ENCODE measurements at places on chromosomes 16 and 17.
A peak's percentile ranks its signal among the peaks of the same experiment; 100 is the strongest.

- DNase-seq: peak; percentile 55
Measured at GRCh38 chr16:11105038-11105903, 150.7 kb downstream of the SOCS1 start.

DNA sequence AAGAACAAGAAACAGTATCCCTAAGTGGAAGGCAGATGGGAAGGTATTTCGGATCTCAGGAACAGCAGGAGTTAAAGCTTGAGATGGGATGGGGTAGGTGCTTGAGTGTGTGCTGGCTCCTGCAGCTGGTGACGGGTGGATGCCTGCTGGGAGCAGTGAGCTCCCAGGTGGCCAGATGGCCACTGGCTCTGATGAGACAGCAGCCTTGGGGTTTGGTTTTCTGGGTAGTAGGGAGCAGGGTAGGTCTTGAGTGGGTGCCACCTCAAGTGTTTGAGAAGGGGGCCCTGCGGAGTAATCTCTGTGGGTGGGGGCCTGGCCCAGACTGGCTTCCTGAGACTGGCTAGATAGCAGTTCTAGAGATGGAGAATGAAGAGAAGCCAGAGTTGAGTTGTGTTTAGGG, 10.3 kb downstream of the EPN2 start:
- DNase-seq: no peak

GRCh38 chr17:64723781-64724180, 61.7 kb upstream of the SMURF2 start:
- no peak for DNase-seq

DNA sequence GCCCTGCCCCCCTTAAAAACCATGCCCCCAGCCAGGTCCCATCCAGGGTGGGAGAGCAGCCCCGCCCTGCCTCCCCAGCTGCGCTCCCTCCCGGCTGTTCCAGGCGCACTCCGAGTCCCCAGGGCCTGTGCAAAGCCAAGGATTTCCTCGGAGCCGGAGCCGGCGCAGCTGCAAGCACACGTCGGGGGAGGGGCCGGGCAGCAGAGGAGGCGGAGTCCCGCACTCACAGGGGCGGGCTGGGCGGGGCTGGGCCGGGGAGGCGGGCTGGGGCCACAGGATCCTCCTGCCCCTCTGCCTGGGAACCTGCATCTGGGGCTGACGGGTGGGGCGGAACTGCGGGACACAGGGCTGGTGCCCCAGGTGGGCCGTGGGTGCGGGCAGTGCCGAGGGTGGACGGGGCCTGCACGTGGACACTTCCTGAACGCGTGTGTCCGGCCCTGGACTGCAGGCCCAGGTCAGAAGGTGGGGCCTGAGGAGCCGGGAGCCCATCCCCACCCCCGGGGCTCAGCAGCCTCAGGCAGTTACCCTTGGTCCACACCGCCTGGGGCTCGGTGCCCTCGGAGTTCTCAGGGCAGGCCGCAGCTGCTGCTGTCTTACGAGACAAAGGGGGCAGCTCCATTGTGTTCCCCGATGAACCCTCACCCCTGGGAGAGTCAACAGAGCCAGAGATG, 24.0 kb upstream of the SSTR5 start:
- DNase-seq: no peak

DNA sequence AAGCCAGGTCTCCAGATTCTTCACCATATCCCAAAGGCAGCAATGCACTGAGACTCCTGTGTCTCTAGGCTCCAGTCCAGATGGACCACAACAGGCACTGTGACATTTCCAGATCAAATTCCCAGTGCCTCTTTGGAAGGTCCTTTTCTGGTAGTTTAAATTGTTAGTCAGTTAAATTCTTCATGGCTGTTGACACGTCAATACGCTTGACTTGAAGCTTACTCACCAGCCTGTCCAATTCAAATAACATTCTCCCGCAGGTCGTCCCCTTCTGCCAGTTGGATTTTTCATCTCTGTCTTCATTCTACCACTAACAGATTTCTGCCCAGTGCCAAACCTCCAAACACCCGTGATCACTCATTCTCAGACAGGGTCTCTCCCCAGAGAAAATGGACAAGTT, 86.7 kb downstream of the SHISA9 start:
- DNase-seq: no peak

GRCh38 chr17:80006339-80006720, 29.3 kb downstream of the TBC1D16 start:
- no peak for DNase-seq

- DNase-seq: no peak
Measured at GRCh38 chr16:12083631-12084030, 107.1 kb downstream of the SNX29 start.

DNA sequence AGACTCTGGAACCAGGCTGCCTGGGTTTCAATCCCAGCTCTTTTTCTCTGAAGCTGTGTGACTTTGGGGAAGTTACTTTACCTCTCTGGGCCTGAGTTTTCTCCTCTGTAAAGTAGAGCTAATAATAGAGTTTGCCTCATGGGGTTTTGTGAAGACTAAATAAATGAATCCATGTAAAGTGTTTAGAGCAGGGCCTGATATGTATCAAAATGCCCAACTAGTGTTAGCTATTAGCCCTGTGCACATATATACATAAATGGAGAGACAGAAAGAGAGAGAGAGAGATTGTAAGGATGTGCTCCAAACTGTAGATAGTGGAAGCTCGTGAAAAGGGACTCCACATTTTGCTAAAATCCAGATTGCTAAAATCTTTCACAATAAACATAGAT, 44.8 kb upstream of the HAPSTR1 start:
- no peak for DNase-seq

DNA sequence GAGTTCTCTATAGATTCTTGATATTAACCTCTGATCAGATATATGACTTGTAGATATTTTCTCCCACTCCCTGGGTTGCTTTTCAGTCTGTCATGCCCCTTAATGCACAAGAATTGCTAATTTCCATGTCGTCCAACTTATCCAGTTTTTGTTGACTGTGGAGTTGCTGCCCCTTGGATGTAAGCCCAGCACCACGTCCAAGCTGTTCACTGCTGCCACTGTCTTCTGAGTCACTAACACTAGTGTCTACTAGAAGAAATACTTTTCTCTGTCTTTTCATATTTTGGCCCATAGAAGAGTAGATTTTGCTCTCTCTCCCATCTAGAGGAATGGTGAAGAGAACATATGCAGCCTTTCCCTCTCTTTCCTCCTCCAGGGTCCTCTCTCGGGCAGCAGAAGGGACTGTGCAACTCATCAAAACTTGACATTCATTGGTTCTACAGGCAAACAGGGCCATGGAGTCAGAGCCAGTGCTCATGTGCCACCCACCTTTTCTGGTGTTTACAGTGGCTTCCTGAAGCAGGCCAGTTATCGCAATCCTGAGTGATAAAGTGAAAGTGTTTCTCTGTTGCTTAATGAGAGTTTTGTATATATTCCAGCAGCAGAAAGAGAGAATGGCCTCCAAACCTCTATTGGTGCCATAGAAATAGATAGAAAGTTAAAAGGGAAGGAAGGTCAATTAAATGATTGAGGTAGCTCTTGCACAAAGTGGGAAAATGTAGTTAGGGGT, 22.6 kb upstream of the PMP22 start:
- DNase-seq: no peak

GRCh38 chr16:57479976-57480753, 6.1 kb downstream of the DOK4 start:
- DNase-seq: peak; percentile 68

- peak; percentile 72 for DNase-seq
Measured at GRCh38 chr17:82349287-82349701, 9.8 kb upstream of the TEX19 start.

- DNase-seq: no peak
Measured at GRCh38 chr16:13036600-13036999, 135.2 kb downstream of the SHISA9 start.

DNA sequence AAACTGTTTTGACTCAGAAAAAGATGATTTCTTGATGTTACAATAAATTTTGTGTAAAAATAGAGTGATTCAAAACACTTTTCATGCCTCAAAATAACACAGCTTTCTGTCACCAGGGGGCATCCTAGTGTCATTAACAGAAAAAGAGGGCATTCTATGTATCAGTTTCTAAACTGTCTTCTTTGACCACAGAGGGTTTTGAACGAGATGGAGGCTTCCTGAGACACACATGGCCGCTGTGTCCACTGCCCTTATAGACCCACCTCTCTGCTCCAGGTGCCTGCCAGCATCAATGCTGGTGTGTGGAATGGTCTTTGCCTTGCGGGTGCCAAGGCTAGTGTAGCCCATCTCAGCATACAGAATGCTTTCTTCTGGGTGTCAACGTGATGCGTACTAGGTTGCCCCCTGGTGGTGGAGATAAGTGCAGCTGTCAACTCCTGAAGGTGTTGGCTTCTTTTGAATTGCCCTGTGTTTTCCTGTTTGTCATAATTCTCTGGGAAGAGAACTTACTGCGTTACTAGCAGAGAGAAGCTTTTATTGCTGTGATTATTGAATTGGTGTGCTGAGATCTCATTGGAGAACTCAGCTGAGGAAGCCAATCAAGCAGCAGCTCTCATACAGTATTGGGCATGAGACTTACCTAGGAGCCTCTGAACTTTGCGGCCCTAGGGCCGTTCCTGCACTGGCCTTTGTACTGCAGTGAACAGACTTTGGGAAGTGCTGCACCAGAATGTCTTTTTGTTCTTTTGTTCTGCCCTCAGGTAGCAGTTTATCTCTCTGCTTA, 38.6 kb downstream of the USP10 start:
- DNase-seq: peak; percentile 78

GRCh38 chr17:67422897-67423296, 45.8 kb downstream of the PITPNC1 start:
- no peak for DNase-seq

DNA sequence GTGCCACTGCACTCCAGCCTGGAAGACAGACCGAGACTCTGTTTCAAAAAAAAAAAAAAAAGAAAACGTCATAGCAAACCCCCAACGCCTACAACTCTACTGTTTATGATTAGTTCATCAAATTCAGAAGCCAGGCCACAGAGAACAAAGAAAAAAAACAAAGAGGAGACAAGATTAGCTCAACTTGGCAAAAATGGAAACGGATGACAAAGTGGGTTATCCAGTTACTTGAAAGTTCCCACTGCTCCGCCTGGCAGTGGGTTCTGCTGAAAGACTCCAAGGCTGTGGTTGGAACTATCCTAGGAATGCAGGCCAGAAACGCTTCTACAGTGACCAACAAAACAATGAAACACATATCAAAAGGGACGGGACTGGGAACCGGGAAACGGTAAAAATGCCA, 53.1 kb downstream of the MRM3 start:
- DNase-seq: no peak

- DNase-seq: no peak
Measured at GRCh38 chr17:32569171-32570080, 82.6 kb downstream of the CDK5R1 start.

DNA sequence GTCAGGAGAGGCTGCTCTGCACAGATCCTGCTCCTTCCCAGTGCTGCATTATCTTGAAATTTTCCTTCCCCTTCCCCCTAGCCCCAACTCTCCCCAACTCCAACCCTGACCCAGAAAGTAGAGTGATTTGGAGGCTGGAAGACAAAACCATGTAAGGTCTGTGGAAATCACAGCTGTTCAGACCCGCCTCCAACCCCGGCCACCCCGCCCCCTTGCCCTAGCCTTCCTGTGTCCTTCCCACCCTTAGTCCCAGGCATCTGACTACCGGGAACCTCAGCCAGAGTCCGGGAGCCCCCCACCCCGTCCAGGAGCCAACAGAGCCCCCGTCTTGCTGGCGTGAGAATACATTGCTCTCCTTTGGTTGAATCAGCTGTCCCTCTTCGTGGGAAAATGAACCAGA, at the start of gene AOC3:
TSS of gene AOC3 (plus strand) at position 246 of the 400 bp plus-strand sequence. CDS start at position 391, 145 bp downstream.
- peak; percentile 75 for DNase-seq

DNA sequence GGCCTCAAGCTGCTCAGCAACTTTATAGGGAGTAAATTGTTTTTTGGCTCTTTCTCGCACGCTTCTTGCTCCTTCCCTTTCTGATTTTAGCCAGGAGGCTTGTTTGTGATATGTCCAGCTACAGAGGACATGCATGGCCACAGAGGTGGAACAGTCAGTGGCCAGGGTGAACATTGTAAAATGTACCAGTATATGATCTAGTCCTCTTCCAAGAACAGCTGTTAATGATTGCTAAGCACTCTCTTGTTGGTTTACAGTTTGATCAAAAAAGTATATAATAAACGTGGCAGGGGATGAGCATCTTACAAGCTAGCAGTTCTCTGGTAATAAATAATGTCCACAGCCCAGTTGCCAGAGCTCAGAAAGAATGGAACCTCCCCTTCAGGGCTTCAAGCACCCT, 461.7 kb upstream of the DYNLRB2 start:
- DNase-seq: no peak

GRCh38 chr16:88911136-88911945, 44.9 kb upstream of the PABPN1L start:
- DNase-seq: no peak

- DNase-seq: no peak
Measured at GRCh38 chr16:754656-755055, 5.9 kb upstream of the MSLN start.

GRCh38 chr16:74034862-74035261, 261.8 kb upstream of the PSMD7 start:
- no peak for DNase-seq

- peak; percentile 33 for DNase-seq
Measured at GRCh38 chr17:55265311-55266021, 706 bp downstream of the HLF start.

DNA sequence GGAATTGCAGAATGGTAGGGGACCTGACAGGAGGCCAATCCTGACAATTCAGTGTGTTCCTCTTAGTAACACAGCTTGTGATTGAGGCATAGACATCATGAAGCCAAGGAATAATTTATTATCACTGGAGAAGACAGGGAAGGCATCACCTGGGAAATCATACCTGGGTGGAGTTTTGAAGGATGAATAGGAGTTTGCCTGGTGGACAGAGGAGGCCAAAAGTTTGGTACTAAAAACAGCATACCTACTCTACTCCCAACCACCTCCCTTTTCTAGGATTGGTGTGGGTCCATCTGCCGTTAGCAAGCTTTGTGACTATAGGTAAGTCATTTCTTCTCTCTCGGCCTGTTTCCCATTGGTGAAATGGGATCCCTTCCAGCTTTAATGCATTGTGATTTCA, 88.0 kb downstream of the RAB11FIP4 start:
- DNase-seq: no peak

DNA sequence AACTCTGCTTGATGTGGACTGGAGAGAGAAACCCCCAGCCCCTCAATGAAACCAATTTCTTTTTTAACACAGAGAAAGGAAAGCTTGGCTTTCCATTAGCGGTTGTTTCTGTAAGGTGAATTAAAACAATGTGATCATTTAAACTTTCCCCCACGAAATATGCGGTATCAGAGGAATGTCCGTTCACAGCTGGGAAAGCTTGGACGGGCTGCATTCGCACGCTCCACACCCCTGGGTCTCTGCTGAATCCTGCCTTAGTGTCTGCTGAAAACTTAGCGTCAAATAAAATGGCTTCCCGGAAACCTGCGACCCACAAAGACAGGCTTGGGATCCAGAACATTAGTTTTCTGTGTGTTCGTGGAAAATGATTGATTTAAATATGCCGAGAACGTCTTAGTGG, 71.7 kb downstream of the C16orf95 start:
- no peak for DNase-seq

GRCh38 chr17:51056813-51057510, 63.7 kb downstream of the SPAG9 start:
- peak; percentile 48 for DNase-seq

- DNase-seq: peak; percentile 39
Measured at GRCh38 chr17:49434821-49435670, 20.4 kb upstream of the PHB1 start.
